ENCODE measurements at places on chromosomes 11 and 22.

DNA sequence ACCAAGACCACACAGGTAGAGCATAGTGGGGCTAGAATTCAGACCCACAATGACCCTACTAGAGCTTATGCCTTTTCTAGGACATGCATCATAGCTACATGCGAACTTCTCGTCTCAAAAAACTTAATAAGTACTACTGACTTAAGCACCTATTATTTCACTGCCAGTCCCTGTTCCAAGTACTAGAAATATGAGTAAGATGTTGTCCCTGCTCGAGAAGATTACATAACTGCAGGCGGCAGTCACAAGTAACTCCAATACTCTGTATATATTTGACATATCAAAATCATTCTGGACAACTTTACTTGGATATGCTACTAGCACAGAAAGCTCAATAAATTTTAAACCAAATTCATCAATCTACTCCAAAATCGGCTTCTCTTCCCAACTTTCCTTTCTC is 235.0 kb downstream of the TTC28 start:
- no peak for DNase-seq

DNA sequence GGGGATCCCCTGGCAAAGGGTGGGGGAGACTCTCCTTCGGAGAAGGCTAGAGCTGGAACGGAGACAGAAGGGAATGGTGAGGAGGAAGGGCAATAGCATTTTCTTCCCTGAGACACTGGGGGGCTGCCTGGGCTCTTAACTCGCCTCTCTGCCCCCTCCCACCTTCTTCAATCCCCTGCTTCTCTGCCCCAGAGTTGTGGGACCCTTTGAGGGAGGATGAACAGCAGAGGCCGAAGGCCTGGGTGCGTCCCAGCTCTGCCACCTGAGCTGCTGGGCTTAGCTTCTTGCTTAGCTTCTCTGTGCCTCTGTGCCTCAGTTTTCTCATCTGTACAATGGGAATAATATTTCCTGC is 72.4 kb downstream of the RTL6 start:
- DNase-seq, result no peak

DNA sequence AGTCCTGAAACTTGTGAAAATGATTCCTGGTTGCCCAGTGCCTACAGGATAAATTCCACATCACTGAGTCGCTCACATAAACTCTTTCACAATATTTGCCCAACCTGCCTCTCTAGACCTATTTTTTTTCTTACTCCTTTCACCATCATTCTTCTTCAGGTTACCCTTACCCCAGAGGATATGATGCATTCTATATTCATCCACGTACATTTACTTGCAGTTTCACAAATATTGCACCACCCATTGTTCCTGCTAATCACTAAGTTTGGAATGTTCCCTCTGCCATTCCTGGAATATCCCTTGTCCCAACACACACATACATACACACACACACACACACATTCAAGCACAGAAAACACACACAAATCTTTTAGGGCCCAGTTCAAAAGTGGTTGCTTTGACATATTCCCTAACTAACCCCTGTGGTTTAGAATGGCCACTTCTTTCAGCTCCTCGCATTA is 379.5 kb downstream of the ETS1 start:
- no peak for DNase-seq

- DNase-seq, result no peak
Measured at GRCh38 chr11:117278347-117278746, 12.8 kb upstream of the BACE1-AS start.

- DNase-seq, result no peak
Measured at GRCh38 chr22:23517804-23518375, 62.2 kb downstream of the IGLL1 start.

All from stimulated activated CD8-positive, alpha-beta memory T cell treated with anti-CD3 and anti-CD28 coated beads, Interleukin-7, amount 100 ng/mL, for 48 hours (primary cell).